ENCODE measurements at places on chromosomes 3 and 15. TPM values are rescaled to one million over a fixed set of nuclear protein-coding genes. Genes with fewer than 3 reads are reported as not detected.

- no peak for DNase-seq
Observed at GRCh38 chr15:39530480-39531342, 50.2 kb upstream of the THBS1 start.

DNA sequence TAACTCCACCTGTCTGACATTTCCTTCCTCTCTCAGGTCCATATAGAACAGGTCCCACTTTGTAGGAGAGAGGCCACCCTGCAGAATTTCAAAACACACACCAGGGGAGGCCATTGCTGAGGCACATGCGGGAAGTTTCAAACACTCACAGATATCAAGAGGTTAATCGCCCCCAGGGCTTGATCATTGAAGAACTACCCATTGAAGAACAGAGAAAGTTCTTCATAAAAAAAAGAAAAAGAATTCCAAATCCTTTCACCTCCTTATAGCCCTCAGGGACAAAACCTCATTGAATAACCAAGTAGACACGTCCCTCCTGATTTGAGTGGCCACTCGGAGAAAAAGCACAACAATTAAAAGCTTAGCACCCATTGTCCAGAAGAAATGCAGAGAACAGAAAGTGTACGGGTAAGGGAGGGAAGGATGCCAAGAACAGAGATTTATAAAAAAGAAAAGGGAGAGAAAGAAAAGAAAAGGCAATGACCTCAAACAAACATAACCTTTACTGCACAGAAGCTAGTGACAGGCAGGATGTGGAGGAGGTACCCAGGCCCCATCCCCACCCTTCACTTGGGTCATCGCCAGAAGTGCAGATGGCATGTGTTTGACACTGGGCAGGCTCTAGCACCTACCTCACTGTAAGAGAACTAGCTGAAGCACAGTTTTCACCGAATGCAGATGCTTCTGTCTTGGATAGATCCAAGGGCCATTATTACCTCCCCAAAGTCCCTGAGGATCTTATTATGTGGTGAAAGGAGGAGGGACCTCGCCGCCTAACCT is 112.3 kb upstream of the HES1 start:
- DNase-seq = no peak

- no peak for DNase-seq
Observed at GRCh38 chr15:96599268-96599667, 268.8 kb downstream of the NR2F2 start.

The CORO2B gene
- 7.9 TPM for total RNA-seq

The CD200 gene
- total RNA-seq = not detected

GRCh38 chr3:107846279-107846852 is 244.5 kb downstream of the CD47 start:
- peak; percentile 28 for DNase-seq

GRCh38 chr3:67706934-67707333 is 52.5 kb upstream of the SUCLG2 start:
- DNase-seq = no peak

- no peak for DNase-seq
Observed at GRCh38 chr3:155736381-155736780, 8.5 kb downstream of the PLCH1 start.

The ALCAM gene
- total RNA-seq = 36.9 TPM

The TICRR gene
- total RNA-seq = 4.0 TPM

DNA sequence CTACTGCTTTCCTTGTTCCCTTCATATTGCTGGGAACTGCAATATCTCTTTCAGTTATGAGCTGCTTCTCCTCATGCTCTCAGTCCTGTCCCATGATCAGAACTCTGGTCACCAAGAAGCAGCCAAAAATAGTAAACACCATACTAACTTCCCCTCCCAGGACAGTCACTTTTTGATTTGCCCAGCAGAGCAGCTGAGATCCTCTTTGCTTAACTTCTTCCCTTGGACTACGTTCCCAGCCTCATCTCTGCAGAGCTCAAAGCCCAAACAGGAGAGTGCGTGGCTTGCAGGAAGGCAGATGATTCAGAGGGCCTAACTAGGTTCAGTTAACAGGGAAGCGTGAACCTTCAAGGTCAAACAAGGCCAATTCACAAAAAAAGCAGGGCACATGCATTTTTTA is 153.2 kb downstream of the CTNNB1 start:
- DNase-seq = no peak

DNA sequence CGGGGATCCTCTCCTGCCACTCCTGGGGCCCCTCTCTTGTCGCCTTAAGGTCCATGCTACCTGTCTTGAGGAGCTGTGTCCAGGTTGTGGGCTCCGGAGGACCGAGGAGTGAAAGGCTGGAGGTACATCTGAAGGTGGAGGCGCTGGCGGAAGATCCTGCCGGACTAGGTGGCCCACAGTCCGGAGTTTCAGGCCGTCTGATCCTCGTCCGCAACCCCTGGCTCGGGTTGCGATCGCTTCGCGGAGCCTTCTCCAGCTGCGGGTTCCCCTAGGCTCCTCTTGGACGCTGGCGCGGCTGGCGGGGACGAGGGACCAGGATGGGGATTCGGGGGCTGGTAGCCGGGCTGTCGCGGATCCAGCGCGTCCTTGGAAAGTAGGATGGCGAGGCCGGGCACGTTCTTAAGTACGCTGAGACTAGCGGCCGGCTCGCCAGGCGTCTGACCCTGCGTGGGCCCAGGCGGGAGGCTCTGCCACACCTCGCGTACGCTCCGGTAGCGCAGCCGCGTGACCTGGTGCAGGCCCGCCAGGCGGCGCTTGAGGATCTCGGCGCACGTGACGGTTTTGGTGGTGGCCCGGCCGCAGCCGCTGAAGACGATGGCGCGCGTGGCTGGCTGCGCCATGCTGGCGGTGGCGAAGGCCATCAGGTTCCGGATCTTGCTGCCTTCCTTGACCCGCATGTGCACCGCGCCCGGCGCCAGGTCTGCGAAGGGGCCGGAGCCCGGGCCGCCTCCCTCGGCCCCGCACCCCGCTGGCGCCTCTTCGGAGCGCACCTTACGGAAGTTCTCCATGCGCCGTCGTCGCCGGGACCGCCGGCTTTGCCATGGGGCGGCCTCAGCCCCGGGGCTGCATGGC is 550 bp downstream of the RPP25 start:
- DNase-seq = peak; percentile 81

GRCh38 chr3:159174715-159175692 is 373.1 kb downstream of the MFSD1 start:
- DNase-seq = peak; percentile 36

The HTR3E gene
- total RNA-seq = not detected

The CADPS gene
- total RNA-seq = 0.07 TPM

- DNase-seq = no peak
Observed at GRCh38 chr15:49415149-49415548, 7.9 kb upstream of the FGF7 start.

DNA sequence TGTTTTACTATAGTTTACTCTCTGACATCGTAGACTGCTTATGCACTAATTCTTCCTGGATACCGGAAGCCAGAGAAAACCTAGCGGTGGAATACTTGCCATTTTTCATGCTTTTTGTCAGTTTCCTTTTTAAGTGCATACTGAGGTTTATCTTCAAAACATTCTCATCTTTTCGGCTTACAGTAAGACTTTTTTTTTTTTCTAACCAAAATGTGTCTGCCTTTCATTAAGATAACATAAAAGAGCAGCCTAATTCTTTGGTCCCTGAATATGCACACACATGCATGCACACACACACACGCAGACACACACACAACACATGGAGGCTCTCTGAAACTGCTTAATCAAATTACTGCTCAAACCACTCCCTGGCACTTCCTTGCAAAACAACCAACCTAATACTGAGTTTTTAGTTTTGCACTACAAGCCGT is 1.3 kb downstream of the ZNF445 start:
- DNase-seq = no peak

The BTLA gene
- total RNA-seq = not detected

DNA sequence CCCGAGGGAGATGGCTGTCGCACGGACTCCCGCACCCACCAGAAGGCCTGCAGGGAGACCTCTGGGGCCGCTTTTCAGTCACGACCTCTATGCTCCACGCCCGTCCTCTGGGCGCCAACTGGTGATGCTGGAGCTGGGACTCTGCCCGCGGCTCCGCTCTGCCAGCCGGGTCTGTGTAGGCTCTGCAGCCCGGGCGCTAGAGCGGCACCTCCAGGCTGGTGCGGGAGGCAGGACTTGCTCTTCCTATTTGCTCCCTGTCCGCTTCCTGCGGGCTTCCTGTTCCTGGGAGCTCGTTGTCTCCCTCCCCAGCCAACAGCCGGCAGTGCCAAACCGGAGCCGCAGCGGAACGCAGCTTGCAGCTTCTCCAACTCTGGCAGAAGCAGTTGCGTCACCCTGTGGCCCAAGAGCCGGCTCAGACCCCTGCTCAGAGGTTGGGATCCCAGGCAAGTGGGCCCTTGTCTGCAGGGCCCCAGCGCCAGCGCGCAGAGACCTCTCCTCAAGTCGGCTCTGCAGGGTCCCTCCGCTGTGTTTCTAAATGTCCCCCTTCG is 285.9 kb downstream of the XXYLT1 start:
- peak; percentile 93 for DNase-seq

Measured in MG63 (cell line).